ENCODE measurements at places on chromosomes 2 and 18.

DNA sequence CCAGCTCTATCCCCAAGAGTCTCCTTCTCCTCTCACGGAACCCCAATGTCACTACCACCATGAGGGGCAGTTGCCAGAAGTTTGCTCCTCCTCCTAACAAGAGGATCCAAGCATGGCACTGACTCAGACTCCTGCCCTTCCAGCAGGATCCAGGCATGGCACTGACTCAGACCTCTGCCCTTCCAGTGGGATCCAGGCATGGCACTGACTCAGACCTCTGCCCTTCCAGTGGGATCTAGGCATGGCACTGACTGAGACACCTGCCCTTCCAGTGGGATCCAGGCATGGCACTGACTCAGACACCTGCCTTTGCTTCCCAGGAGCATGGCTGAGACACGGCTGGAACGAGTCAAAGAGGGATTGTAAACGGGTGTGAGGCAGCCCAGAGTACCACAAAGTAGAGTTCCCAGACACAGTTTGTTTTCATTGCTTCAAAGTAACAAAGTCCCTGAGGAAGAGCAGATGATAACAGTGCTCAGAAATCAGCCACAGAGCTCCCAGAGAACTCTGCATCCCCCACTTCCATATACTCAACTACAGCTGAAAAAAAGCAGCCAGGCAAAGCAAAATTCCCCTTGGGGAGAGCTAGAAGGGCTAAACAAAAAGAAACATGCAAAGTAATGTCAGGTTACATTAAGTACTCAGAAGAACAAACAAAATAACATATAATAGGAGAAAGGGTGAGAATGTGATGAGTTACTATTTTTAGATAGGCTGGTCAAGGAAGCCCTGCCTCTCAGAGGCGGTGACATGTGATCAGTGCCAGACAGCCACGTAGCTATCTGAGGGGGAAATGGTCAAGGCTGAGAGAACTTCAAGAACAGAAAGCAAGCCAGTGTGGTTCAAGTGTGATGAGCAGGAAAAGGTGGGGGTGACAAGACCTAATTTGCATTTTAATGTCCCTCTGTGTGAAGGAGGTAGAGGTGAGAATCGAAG, 3.0 kb downstream of the BUB1 start:
- DNase-seq: peak; percentile 73

DNA sequence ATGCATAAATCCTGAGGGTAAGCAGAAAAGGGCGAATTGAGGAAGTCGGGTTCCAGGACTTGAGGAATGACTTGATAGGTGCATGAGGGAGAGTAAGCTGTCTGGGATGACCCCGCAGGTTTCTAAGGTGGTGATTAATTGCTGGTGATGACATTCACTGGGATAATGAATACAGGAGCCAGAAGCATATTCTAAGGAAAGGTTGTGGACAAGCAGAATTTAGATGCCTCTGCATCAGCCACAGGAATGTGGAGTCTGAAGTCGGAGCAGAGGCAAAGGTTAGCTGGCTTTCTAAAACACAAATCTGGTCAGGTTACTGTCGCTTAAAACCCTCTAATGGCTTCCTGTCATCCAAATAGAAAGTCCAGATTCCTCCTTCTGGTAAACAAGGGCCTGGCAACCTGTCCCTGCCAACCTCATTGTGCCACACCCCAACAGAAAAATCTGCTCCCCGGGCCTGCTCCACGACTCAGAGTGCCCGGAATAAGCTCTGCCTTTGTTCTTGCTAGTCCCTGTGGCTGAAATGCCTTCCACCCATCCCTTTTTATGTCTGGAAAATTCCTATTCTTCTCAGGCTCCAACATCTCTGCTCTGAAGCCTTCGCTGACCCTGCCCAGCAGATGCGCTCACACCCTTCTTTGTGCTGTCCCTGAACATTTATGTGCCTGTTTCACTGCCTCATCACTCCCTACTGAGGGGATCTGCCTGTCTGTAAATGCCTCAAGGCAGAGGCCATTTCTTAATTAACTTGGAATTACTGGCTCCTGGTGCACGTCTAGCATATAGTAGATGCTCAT, 11.3 kb upstream of the TMEM214 start:
- DNase-seq: no peak

DNA sequence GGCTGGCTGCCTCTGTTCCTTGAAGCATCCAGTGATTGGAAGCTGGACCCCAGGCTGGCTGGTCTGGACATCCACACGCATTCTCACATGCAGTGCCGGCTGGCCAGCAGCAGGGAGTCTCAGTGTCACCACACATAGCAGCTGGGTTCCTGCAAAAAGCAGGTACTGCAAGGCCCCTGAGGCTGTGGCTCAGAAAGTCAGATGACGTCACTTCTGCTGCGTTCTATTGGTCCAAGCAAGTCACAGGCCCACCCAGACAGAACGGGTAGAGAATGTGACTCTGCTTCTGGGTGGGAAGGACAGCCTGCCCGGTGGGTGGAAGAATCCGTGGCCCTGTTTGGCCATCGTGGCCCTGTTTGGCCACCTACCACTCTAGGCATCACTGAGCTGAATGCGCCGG, 51.3 kb upstream of the SPP2 start:
- DNase-seq: no peak

- no peak for DNase-seq
Observed at GRCh38 chr18:75185460-75185859, 23.5 kb downstream of the PTGR3 start.

GRCh38 chr2:196160101-196160500, 11.3 kb downstream of the STK17B start:
- peak; percentile 87 for DNase-seq

Measured in bronchial epithelial cell (primary cell).